Astrocyte of the spinal cord (primary cell): ENCODE measurements at places on chromosomes 3 and 15.

DNA sequence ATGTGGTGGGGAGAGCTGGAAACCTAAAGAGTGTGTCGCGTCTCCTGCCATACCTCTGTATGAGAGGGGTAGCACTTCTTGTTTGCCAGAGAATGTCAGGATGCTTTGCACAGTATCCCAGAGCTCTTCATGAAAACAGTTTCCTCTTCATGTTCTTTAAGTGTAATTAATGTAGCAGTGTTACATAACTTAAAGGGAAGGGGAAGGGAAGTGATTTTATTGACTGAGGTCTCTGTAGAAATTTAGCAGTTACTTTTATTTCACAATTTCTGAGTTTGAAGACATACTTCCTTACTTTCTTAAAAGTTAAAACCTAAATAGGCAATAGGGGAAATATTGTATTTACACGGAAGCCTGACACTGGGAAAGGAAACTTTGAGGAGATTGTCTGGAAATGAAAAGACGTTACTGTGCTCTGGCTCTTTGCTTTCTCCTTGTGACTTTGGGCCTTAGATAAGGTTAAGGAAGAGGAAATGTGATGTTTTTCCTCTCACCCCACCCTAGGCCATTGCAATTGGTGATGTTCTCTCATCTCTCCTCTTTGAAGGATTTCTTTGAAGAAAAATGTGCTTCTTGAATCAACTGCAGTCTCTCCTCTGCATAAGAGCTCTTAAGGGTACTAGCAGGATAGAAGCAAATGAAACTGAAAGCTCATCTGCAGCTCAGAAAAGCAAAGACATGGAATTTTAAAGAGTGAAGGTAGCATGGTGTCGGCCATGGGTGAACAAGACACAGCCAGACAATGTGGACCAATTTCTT, 6.0 kb downstream of the NXPE3 start:
- no peak for DNase-seq

- DNase-seq, result no peak
Measured at GRCh38 chr15:64373360-64373759, 7.9 kb downstream of the PCLAF start.

GRCh38 chr3:112730210-112730609, 89.3 kb upstream of the CCDC80 start:
- DNase-seq, result no peak

DNA sequence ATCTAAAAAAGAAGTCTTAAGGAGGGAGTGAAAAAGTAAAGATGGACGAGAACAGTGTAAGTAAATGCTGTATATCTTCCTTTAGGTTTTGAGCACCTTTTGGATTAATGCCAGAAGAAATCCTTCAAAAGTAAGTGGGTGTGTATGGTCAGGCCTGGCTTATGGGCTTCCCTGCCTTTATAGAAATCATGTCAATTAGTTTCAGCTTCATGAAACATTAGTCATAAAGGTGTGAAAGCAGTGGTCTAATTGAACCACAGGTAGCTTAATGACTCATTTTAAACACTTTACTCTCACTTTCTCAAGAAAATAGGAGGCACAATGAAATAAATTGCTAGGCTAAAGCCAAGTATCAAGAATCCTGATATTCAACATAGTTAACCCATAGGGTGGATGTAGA, 467.4 kb upstream of the DPPA4 start:
- DNase-seq, result no peak

GRCh38 chr3:50563867-50564266, 3.7 kb downstream of the C3orf18 start:
- no peak for DNase-seq

GRCh38 chr15:34481370-34481769, 43.8 kb upstream of the GOLGA8A start:
- no peak for DNase-seq

GRCh38 chr15:101554115-101554915, 64.8 kb upstream of the PCSK6 start:
- DNase-seq, result no peak

GRCh38 chr3:150217691-150218090, 190.4 kb upstream of the TSC22D2 start:
- no peak for DNase-seq

DNA sequence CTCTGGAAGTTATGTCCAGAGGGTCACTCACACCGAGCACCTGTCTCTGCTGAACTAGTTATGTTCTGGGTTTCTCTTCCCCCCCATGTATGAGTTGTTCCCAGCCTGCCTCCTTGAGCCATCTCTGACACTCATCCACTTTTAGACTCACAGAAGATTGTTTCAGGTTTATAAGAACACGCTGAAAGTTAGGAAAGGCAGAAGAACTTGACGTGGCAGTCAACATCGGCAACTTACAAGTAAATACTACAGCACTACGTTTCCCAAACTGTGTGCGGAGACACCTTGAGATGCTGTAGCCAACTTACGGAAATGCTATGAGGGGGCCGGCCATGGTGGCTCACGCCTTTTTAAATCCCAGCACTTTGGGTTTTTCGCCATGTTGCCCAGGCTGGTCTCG, 318.0 kb downstream of the ZNF621 start:
- DNase-seq, result no peak

- DNase-seq, result peak; percentile 67
Measured at GRCh38 chr3:43345877-43346276, 59.5 kb downstream of the SNRK start.

DNA sequence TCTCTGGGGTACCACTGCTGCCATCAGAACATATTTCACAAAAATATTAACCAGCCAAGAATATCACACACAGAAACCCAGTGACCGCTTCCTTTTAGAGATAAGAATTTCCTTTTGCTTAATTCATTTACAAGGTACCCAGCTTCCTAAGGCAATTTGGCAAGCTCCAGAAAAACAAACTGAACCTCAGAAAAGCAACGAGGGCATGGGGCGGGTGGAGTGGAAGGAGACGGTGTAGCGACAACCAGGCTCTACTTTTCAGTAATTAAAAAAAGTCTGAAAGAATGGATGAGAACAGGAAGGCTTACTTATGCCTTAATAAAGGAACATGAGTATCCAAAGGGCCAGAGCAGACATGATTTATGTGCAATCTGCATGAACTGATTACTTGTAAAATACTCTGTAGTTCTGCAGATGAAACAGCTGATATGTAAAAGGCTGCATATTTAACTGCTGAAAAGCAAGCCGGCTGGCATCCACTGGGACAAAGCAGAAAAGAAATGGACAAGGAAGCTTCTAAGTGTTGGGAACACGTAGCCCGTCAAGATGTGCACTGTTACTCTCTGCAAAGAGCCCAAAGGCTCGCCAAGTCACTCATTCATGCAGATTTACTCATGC, 18.6 kb downstream of the RFTN1 start:
- no peak for DNase-seq

DNA sequence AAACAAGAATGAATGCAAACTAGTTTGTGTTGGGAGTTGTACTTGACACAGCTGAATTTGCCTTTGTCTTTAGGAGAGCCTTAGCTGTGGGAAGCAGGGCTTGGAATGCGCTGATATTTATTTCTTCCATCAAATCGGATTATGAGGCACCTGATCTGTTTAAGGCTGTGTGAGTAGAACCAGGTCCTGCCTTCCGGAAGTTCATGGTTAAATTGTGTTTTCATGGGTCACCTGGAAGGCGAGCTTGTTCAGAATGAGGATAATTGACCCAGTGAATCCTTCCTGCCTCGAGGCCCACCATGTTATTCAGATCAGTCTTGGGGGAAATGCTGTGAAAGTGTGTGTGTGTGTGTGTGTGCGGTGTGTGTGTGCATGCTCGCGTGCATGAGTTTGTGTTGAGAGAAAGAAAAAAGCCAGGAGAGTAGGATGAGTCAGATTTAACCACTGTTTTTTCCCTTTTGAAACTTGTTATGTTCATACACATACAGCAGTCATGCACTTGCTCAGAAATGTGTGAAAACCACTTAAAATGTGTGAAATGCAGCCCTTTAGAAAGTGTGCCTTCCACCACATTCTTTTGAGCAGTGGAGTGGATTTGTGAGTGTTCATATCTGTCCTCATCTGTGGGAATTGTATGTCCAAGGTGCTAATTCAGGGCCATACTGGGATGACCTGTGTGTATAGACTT, 36.7 kb downstream of the SMAD3 start:
- peak; percentile 87 for DNase-seq

DNA sequence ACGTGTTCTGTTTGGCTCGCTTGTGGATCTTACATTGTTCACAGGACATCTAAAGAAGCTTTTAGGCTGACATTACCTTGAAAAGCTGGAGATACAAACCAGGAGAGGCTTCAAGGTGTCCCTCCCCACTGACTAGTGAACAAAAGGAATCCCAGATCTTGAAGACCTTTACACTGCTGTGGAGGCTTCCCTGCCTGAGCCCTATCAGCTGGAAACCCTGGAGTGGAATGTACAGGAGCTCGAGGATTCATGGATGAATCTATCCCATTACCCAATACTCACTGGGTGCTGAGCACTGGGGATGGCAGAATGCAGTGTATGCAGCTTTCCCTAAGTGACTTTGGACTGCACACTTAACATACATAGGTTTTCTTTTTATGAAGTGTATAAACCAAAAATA, 82.3 kb upstream of the MFGE8 start:
- DNase-seq, result no peak

DNA sequence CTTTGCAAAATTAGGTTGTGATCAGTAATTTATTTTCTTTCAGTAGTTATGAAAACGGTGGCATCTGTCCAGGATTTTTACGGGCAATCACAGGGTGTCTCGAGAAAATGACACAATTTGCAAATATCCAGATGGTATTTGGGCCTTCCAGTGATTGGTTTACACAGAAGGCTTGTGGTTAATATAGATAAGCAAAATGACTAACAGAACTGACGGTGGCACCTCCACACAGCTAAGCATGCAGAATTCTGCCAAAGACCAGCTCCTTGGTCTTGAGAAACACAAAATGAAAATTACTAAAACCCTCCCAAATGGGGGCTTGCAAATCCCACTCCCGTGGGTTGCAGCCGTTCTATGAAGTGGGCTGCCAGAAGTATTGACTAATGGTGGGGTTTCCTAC, 5.5 kb downstream of the ARHGEF3 start:
- DNase-seq, result peak; percentile 32

DNA sequence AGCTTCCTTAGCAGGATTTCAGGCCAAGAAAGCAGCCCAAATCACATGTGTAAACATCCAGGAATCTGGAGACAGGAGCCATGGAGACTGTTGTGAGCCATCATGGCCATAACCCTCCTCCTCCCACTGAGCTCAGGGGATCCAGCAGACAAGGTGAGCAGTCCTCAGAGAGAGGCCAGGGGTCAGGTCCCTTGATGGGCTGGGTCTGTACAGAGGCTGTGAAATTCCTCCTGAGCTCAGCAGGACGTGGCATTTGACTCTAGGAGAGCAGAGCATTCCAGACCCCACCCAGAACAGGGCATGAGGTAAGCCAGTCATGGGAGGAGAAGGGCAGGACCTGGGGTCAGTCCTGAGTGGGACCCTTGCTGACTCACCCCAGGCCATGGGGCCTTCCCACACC, 67.0 kb upstream of the ACAN start:
- no peak for DNase-seq

DNA sequence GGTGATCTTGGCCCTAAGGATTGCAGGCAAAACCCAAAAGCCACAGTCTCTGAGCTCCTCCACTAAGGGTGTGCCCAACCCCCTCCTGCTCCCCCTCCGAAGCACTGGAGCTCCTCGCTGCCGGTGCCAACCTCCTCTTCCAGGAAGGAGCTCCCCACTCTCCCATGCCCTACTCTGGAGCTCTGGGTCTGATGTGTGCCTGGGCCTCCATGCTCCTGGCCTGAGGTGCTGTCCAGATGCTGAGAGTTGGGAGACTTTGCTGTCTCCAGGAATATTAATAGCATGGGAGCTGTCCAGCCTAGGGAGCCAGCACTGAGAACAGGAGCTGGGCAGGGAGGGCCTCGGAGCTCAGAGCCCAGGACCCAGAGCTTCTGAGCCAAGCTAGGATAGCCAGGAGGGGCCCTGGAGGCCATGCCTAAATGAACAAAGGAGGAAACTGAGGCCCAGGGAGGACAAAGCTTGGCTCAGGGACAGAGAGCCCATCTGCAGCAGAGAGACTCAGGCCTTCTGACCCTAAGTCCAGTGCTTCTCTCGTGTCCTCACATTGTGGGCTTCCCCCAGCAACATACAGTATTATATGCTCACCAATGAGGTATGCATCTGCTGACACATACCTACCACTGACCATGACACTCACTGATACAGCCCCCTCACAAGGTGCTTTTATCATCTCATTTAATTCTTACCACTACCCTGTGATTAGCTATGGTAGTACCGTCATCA, 36.9 kb upstream of the HERC1 start:
- peak; percentile 79 for DNase-seq

DNA sequence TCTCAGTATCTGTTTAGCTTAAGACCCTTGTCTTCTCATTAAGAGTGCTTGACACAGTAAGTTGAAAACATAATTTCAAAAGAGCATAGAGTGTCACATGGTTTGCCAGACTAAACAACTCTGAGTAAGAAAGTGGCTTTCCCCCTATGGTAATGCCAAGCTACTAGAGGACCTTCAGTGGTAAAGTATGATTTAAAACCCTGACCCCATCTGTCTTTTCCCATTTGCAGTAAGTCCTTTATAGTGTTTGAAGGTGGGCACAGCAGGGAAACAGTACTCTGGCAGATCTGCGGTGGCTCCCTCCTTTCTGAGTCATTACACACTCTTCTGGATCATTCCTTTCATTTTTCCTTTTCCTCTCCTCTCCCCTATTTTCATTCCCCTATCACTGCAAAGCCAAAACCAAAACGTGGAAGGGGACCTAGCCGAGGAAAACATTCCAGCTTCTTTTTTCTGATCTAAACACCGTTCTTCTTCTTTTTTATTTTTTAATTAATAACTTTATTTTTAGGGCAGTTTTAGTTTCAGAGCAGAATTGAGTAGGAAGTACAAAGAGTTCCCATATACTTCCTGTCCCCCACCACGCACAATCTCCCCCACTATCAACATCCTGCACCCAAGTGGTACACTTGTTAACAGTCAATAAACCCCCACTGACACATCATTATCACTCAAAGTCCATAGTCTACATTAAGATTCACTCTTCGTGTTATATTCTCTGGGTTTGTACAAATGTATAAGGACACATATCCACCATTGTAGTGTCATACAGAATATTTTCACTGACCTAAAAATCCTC, 74.7 kb downstream of the PPARG start:
- DNase-seq, result peak; percentile 73

DNA sequence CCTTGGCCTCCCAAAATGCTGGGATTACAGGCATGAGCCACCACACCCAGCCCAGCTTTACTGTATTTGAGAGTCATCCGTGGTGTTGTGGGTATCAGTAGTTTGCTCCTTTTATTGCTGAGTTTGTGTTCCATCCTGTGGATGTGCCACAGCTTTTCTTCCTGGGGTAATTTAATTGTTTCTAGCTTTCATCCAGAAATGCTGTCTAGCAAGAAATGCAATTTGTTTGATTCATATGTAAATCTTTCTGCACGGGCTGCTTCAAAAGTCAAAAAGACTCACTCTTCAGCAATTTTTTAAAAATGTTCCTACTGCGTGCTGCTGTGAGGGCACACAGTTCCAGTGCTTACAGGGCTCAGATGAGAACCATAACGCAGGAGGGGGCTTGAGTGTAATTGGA, 47.1 kb downstream of the CORO2B start:
- no peak for DNase-seq

GRCh38 chr3:168820810-168821415, 725.2 kb upstream of the GOLIM4 start:
- no peak for DNase-seq

- peak; percentile 70 for DNase-seq
Measured at GRCh38 chr3:12990781-12991480, 82.3 kb downstream of the IQSEC1 start.
